ENCODE measurements at places on chromosomes 4 and X. TPM values are rescaled to one million over a fixed set of nuclear protein-coding genes. Genes with fewer than 3 reads are reported as not detected.
A peak's percentile ranks its signal among the peaks of the same experiment; 100 is the strongest.

GRCh38 chrX:23673108-23673507 lies 5.8 kb downstream of the PRDX4 start:
- DNase-seq, result no peak

TRIM61 gene
- total RNA-seq, result 3.9 TPM

DNA sequence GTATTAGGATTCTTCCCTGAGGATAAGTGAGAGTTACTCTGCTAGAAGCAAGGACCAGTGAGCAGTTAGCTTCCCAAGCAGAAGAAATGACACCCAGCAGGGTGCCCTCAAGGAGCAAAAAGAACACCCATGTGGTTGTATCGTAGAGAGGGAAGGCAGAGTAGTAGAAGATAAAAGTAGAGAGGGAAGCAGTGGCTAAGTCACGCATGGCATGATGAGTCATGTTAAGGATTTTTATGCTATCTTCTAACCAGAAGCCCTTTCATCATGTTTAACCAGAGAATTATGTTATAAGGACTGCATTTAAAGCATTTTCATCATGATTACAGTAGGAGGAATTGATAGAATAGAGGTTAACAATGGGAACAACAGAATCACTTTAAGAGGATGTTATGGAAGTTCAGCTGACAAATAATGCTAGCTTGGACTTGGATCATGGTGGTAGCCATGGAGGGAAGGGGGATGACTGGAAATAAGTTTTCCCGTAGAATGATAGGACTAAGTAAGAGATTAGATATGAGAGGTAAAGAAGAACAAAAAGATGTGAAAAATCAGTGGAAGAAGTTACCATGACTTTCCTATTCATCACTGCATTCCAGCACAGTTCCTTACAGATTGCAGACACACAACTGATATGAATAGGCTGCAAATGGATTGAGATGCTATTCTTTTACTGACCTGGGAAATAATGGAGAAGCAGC lies 383.5 kb upstream of the INTU start:
- peak; percentile 70 for DNase-seq

SYTL4 gene
- total RNA-seq, result 7.1 TPM

DNA sequence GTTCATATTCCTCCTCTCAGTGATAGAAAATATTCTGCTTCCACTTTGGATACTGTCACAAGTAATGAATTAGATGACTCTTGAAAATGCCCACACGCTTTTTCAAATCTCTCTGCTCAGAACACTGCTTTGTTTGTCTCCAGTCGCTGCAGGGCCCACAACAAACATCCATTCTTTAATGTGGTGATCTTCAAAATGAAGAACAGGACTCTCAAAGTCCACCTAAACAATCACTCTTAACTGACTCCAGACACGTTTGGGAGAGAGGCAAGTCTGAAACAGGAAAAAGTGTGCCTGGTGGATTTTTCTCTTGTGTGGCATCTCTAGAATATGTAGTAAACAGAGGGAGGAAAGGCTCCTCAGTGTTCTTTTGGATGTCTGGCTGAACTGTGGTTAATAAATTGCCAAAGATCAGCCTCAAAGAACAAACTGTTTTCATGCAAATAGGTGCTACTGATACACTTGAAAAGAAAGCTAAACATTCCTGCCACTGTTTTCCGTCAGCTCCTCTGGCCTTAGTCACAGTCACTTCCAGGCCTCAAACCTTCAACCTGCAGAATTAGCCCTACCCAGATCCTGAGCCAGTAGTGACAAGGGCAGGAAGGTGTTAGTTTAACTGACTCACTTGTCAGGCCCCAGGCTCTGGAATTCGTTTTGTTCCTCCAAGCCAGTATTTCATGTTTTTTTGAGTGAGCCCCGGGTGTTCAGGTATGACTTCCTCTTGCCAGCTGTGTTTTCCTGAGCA lies 259.6 kb upstream of the GPC4 start:
- DNase-seq, result peak; percentile 0

GRCh38 chrX:43002526-43003203 lies 224.7 kb upstream of the PPP1R2C start:
- DNase-seq, result no peak
